GM13976 (cell line): ENCODE measurements at places on chromosomes 13 and 19.

DNA sequence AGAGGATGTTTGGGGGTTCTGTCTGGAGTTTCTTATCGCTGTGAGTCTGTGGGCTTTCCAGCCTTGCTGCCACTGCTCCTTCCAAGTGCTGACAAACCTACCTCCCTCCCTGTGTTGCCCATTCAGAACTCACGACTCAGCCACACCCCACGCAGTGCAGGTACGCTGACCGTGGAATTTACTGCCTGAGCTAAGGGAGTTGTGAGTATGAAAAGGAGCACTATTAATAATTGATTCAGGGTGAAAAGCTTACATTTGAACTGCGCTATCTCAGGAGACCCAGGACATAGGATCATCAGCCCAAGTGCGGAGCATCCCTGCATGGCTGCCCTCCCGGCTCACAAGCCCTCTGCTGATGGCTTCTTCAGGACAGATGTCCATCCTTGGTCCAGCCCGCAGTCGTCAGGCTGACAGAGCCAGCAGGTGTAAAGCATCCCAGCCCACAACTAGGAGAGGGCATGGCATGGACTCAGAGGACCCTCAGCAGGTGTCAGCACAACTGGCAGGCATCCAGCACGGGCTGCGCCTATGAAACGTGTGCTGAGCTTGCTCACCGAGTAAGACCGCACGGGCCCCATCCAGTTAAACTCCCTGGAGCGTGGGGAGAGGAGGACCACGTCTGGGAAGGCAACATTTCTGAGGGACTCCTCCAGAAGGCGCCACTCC, 244.0 kb downstream of the COL4A1 start:
- DNase-seq: no peak

GRCh38 chr13:90891329-90891728, 456.2 kb upstream of the MIR17HG start:
- DNase-seq: no peak

GRCh38 chr19:30066781-30067759, 125.0 kb downstream of the URI1 start:
- no peak for DNase-seq

- no peak for DNase-seq
Measured at GRCh38 chr13:28474491-28475134, 20.3 kb downstream of the FLT1 start.

GRCh38 chr19:11345122-11345803, 805 bp downstream of the TMEM205 start:
- no peak for DNase-seq

GRCh38 chr19:27759896-27760295, 1453.1 kb downstream of the UQCRFS1 start:
- DNase-seq: no peak

- no peak for DNase-seq
Measured at GRCh38 chr13:42168496-42168895, 103.5 kb upstream of the AKAP11 start.

GRCh38 chr13:20360041-20360491, 127.9 kb upstream of the GJB6 start:
- no peak for DNase-seq

- DNase-seq: no peak
Measured at GRCh38 chr13:31485183-31485582, 254.1 kb upstream of the RXFP2 start.

DNA sequence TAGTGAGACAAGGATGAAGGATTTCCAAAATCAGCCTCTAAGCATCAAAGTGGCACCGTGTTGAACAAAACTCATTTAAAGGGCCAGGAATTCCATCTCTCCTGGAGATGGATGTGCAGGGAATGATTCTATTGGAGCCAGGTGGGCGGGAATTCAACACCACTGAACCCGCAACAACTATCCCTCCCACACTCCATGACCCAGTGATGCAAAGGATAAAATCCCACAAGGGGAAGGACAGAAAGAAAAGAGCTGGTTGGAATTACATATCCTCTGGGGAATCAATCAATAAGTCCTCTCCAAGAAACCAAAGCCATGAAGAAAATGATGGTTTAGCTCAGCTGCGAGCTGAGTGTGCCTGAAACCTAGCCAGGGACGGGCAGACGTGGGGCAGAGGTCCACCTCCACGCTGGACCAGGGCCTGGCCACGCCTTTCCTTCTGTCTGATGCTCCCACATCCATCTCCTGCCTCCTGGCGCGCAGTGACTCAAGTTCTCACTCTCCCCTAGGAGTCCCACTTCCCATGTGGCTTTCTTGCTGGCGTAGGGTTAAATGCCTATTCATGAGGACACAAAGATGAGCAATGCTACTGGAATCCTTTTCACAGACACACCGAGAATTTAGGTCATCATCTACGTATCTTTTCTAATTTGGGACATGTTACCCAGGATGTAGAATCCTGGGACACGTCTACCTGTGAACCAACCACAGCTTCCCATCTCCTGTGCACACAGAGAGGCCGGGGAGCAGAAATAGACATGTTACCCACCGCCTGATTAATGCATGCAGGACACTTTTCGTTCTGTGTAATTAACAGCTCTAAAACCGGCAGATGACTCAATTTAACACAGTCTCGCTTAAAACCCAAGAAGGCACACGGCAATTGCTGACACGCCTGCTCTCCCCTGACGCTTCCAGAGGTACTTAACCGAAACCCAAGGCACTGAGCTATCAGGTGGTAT, 48.6 kb downstream of the PEPD start:
- DNase-seq: no peak

DNA sequence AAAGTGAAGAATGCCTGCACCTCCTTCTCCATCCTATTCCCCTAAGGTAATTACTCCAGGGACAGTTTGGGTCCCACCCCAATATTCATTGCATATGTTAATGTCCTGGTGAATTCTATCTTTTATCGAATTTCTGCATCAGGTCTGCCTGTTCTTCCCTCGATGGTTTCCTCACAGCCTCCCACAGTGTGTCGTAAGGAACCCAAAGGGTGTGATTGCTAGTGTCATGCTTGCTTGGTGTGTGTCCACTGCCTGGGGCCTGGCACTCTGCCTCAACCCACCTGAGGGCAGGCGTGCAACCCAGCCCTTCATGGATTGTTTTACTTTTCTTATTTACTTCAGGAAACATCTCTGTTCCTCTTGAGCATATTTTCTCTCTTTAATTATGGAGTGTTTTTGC, 60.2 kb upstream of the CYSLTR2 start:
- no peak for DNase-seq

GRCh38 chr13:53075356-53076041, 46.9 kb downstream of the OLFM4 start:
- DNase-seq: no peak

DNA sequence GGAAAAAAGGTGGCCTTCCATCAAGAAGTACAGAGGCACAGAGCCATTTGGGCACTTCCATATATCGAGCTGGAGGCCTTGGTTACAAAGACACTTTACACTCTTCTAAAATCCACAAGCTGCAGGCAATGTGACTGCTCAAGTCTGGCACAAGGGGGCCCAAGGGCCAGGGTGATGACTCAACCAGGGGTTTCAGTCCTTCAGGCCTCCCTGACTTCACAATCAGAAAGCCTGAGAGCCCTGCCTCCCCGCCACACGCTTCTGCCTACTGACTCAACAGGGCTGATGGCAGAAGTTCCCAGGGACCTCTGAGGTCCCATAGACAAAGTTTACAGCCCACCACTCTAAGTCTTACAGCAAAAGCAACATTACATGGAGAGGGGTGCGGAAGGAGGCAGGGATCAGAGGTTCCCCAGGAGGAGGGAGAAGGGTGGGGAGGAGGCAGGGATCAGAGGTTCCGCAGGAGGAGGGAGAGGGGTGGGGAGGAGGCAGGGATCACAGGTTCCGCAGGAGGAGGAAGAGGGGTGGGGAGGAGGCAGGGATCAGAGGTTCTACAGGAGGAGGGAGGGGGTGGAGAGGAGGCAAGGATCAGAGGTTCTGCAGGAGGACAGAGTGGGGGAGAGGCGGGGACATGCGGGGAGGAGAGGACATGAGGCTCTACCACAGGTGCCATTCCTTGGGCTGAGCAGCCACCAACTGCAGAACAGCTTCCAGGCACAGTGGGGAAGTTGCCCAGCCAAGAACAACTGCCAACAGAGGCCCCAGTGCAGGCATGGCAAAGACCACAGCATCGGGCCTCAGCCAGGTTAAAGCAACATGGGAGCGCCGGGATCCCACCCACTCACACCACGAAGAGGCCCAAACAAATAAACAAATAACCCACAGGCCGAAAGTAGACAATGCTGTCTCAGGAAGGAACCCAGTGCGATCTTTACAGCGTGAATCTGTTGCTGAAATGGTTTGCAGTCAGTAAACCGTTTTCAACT, 52.0 kb downstream of the SLC7A1 start:
- DNase-seq: peak; percentile 81

DNA sequence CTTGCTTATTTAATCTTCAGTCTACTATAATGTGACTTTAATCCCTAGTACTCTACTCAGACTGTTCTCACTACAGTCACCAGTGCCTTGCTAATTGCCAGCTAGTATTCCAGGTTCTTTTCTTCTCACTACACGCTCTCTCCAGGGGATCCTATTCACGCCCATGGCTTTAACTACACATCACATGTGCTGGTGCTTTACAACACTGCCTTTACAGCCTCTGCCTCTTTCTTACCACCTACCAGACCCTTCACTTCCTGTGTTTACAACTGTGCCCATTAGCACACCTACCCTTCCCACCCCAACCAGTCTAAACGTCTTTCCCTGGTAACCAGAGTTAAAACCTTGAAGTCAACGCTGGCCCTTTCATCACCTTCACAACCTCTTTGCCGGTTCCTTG, 249.5 kb downstream of the DNAJC15 start:
- DNase-seq: no peak

GRCh38 chr13:102128216-102128810, 273.5 kb downstream of the FGF14 start:
- DNase-seq: no peak

GRCh38 chr19:2613507-2614295, 88.8 kb downstream of the GNG7 start:
- peak; percentile 74 for DNase-seq

DNA sequence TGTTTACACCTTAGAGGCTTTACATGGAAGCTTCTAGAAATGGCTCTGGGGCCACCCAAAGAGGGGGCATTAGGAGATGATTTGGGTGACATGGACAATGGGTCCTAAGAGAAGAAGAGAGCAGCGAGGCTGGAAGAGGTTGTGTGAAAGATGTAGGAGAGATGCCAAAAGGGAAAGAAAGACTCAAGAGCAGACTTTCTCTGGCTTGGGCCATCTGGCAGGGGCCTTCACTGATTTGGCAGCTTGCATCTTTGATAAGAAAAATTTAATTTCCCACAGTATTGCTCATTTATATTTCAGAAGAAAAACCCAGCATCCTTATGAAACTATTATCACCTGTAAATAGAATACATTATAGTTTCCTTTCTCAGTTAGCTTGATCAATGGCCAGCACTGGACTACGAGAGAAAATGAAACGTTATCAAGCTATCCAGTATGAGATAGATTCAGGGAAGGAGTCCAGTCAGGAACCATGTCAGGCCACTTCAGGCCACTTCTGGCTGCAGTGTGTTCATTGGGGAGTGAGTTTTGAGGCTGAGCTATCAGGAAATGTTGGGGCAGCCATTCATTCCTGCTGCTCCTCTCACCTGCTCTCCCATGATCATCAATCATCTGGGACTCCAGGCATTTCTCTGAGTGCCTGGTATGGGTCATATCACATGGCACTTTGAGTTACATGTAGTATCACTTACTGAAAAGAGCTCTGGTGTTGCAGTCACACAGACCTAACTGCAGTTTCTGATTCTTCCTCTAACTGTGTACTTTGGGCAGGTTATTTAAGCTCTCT, 10.3 kb downstream of the SCEL start:
- no peak for DNase-seq

DNA sequence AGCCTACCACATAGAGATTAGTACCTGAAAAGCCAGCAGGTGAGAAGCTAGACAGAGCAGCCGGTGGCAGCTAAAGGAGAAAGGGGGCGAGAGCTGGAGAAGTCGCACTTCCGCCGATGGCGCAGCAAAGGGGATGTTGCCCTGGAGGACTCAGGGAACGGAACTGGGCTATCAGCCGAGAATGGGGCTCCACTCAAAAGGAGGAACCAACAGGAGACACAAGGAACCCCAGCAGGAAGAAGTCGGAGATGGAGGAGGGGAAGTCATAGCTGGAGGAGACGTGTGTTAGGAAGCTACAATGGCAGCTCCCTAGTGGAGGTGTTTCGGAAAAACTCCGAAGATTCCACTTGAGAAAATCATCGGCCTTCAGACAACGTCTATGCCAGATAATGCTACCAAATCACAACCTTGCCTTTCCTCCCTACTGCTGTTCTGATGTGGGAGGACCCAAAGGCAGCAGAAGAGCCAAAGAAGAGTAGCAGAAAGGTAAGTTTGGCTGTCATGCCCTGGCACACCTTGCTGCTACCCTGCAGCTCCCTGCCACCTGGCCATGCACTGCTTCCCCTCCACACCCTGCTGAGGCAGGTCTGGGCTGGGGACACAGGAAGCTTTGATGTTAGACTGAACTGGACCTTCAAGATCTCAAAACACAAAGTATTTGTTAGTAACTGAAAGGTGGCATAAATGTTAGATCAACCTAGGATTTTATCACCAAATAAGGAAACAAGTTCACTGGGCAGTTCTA, 127.9 kb downstream of the DLEU7 start:
- no peak for DNase-seq

DNA sequence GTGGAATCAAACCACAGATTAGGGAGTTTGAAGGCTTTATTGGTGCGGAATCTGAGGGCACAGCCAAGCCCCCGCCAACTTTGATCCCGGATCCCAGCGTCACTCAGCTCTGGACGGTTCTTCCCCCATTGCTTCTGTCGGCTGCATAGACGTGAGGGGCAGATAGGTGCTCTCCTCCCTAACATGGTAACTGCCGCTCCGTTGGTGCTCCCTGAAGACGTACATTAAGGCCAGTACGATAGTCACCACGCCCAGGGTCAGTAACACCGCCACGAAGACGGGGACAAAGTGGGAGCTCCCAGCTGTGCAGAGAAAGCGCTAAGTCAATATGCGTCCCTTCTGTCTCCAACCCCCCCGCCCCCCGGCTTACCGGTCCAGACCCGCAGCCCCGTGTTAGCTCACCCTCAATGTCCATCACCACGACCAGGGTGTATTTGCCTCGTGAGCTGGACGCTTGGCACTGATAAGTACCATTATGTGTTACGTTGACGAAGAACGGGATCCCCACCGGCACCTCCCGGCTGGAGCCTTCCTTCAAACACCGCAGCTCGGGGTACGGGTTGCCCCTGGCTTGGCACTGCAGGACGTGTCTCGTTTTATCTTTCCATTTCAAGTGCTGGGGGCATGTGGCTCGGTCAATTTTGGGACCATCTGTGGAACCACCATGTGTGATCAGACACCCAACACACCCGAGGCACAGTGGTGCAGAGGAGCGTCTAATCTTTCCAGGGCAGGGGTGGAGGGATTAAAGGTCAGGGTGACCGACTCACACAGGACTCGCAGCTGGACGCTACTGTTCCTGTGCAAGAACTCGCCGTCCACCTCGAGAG, 644 bp upstream of the RAVER1 start:
- no peak for DNase-seq

DNA sequence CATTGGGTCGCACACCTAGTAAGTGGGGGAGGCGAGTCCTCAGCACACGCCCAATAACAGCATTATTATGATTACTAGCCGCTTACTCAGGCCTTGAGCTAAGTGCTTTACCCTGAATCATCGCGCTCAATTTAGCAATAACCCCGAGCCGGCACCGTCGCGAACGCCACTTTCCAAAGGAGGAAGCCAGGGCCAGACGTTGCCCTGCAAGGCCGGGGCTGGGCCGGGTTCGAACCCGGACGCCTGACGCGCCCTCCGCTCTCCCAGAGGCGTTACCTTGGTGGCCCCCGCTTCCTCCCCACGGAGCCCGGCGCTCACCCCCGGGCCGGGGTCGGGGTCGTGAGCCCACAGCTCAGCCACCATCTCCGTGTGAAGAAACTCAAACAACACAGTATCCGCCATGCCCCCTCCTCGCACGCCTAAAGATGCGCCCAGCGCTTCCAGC, at the start of gene TRAPPC6A:
TRAPPC6A (minus strand) TSS at position 421 of the 445 bp plus-strand sequence; CDS start at position 402, 19 bp downstream.
- DNase-seq: no peak
